ENCODE measurements at places on chromosomes 1 and 21. TPM values are rescaled to one million over a fixed set of nuclear protein-coding genes. Genes with fewer than 3 reads are reported as not detected.

DNA sequence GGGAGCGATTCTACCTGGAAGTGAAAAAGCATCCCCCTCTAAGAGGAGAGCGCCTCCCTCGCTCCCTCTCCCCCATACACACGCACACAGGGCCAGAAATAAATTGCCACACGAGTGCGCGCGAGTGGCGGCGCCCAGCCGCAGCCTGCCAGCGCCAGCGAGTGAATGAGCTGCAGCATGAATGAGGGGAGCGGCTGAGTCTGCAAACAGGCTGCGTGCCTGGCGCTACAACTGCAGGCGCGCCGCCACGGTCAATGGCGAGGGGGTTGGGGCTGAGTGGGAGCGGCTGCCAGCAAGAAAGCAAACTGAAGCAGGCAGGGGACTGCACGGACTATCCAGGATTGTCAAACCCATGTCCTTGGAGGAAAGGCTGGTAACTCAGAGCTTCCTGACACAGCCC lies 2.2 kb downstream of the CAMK1G start:
- DNase-seq: no peak

DNA sequence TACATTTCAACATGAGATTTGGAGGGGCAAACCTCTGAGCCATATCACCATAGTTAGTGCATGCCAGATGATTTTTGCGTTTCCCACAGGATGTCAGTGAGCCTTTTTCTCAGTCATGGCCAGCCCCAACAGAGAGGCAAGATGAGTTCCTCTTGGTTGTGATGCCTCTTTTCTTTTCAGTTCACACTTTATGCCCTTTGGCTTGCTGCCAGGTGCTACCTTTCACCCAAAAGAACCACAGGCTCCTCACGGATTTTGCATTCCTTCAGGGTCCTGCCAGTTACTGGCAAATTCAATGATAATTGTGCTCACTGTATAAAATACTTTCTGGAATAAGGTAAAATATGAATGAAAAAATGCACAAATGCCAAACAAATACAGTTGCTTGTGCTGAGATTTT lies 411.3 kb downstream of the KIF26B start:
- no peak for DNase-seq

DNA sequence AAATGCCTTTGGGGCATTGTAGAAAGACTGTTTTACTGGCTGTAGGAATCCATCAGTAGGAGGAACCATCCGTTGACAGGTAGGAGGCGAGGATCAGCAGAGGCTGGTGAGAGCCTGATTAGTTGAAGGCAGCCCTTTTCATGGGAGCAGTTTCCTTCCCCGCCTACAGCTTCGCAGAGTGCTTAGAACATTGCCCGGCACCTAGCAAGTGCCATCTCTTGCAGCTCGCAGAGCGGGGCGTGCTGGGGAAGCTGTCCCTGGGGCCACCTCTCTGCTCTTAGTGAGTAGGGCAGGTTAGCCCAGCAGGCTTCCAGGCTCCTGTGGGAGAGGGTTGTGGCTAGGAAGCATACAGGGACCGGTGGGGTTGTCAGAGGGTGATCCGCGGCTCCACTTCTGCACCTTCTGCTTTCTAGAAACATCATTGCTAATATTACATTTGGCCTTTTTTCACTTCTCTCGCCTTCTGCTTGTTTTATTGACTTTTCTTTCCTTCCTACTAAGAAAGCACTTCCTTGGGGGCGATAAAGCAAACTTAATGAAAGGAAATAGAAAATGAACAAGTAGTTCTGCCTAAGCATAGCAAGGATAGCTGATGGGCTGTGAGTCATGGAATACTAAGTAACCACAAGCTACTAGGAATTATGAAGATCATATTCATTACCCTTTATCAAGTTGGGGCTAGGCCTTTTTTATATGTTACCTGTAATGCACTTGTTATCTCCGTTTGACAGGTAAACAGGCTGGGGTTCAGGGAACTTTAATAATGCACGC lies 176.7 kb downstream of the GALNT2 start:
- no peak for DNase-seq

- DNase-seq: no peak
Measured at GRCh38 chr1:77977989-77978292, 931 bp downstream of the FUBP1 start.

- no peak for DNase-seq
Measured at GRCh38 chr1:184160236-184160635, 108.7 kb downstream of the TSEN15 start.

DNA sequence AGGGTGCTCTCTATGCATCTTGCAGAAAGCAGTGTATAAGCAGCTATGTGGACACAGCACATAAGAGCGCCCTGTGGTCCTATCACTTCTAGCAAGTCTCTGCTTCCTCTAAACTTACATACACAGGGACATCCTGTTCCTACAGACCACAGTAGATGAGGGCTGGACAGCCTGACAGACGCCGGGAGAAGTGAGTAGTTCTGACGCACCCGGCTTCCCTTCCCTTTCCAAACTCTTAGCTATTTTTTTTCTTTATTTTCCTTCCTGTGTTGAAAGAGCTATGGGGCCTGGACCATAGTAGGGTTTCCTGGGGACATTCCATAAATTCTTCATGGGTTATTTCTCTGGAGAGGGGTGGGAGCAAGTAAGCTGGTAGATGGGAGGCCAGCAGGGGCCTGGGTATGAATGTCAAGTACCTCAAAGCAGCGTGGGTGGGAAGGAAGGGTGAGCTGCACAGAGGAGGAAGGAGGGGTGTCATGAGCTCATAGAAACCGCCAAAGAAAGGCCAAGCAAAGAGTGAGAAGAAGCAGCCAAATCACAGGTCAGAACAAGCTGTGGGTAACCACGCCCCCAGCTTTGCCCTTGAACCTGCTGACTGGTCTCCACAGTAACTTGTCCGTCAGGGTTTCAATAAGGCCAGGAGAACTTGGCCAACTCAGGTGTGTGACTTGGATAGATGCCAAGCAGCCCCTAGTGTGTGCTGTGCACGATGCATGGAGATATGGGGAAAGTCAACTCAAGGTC lies 36.6 kb downstream of the PLXNA2 start:
- peak; percentile 88 for DNase-seq

DNA sequence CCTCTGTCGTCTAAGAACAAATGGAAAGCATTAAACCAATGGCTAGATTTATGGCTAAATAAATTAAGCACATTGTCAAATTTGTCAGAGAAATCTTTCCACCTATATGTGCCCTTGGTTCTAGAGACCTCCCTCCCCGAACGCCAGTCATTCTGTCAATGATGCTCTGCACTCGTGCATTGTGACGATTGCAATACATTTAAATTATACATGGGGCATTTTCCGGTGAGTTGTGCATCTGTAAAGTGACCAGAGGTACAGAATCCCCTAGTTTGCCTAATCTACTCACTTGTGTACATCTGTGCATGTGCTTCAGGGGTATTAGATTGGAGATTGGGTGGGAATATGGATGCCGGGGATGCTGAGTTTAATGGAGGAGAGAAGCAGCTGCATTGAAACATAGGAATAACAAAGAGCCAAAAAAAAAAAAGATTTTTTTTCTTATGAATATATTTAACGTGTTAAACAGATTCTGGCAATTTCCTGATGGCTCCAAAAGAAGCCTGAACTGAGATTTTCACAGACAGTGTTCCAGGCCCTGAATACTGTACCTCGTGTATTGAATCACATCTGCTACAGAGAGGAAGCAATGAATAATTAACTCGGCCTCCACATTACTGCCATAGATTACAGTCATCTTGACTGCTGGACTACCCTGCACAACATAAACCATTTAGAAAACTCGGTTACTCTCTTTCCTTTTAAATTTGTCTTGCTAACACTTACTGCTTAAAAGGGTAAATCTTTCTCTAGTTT lies 149.0 kb upstream of the C1orf87 start:
- DNase-seq: no peak

DNA sequence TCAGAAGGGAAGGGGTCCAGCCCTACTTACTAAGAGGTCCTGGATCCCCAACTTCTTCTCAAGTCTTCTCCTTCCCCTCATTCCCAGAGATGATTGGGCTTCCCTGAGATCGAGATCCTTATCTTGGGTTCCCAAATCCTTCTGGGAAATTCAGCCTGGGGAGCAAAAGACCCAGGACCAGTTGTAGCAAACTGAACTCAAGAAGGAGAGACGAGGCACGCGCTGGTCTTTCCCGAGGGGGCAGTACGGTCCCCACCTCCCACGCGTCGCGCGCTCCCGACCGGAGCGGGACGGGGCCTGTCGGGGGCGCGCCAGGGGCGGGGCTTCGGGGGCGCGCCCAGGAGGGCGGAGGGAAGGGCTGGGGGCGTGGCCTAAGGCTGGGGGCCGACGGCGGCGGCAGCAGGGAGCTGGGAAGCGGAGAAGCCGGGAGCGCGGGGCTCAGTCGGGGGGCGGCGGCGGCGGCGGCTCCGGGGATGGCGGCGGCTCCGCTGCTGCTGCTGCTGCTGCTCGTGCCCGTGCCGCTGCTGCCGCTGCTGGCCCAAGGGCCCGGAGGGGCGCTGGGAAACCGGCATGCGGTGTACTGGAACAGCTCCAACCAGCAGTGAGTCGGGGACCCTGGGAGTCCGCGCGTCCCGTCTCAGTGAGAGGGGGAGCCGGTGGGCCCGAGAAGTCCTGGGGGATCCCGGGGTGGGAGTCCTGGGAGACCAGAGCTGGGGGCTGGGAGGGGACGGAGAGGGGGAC lies at the start of gene EFNA3:
Gene EFNA3 (plus strand): TSS at position 369 of the 741 bp plus-strand sequence. CDS start 105 bp downstream, at position 474.
- no peak for DNase-seq

DNA sequence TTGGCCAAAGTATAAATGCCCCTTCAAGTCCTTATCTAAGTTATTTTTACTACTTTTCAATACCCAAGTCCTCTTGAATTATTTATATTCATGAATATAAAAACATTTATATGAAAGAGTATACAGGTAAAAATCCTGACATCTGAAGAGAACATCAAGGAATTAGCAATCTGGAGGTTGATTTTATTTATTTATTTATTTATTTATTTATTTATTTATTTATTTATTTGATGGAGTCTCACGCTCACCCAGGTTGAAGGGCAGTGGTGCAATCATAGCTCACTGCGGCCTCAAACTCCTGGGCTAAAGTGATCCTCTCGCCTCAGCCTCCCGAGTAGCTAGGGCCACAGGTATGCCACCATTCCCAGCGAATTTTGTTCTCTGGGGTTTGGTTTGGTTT lies 93.2 kb downstream of the ZZZ3 start:
- no peak for DNase-seq

DNA sequence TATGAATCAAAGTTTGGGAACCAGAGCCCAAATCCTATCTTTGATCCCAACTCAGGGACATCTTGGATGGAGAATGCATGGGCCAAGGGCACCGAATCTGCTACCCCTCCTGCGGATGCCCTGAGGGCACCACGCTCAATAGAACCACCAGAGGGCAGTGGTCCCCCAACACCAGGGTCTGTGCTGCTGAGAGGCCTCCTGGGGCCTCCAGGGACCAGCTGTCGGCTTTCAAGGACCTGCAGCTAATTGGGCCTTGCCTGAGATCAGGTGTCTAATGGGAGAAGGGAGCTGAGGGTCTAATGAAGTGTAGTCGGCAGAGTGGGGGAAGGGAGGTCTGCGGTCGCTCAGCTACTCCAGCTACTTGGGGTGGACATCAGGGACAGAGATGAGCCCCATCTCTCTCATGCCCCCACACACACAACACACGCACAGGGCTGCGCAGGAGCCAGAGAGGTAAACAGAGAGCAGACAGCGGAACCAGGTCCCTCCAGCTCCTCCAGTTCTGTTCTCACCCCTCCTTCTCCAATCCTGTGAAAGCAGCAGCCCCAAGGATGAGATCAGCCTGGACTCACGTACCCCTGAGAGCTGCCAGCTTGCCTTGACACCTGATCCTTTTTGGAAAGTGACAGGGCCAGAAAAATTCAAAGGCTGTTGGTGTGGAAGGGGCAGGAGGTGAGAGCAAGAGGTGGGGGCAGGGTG lies 34.9 kb upstream of the PPP1R15B start:
- peak; percentile 72 for DNase-seq

DNA sequence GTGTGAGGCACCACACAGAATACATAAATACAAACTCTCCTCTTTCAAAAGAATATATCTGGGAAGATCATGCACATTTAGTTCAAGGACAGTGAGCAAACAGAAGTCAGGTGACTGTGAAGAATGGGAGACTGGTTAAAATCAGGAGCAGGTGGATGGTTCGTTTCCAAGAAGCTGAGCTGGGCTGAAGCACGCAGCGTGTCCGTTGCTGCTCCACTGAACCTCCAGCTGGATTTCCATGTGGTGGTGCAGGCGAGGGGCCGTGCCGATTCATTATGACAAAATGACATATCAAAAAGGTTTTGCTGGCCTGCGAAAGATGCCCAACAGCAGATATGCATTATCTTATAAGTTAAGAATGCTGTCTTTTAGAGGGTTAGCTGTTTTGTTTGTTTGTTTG lies 66.0 kb downstream of the OLIG1 start:
- no peak for DNase-seq

- DNase-seq: no peak
Measured at GRCh38 chr21:28693476-28693875, 299.2 kb downstream of the LTN1 start.

- DNase-seq: no peak
Measured at GRCh38 chr1:109225711-109226445, 12.2 kb downstream of the SARS1 start.

DNA sequence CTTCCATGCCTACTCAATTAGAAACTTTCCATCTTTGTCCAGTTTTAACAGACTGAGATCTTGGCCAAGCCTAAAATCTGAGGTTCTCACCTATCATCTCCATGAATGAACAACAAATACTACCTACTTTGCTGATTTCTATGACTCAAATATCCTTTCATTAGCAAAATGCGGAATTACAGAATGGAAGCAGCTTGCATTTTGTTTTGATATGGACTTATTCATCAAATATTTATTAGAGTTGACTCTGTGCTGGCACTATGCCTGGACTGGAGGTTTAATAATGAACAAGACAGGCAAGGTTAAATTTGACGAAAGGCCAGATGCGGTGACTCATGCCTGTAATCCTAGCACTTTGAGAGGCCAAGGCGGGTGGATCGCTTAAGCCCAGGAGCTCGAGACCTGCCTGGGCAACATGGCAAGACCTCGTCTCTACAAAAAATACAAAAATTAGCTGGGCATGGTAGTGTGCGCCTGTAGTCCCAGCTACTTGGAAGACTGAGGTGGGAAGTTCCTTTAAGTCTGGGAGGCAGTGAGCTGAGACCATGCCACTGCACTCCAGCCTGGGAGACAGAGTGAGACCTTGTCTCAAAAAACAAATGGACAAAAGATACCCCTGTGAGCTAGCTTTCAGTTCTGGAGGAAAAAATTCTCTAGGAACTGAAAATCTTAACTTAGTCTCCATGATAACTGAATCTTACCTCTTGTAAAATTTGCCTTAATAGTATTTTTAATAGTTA lies 29.4 kb upstream of the SOD1 start:
- DNase-seq: peak; percentile 94

DNA sequence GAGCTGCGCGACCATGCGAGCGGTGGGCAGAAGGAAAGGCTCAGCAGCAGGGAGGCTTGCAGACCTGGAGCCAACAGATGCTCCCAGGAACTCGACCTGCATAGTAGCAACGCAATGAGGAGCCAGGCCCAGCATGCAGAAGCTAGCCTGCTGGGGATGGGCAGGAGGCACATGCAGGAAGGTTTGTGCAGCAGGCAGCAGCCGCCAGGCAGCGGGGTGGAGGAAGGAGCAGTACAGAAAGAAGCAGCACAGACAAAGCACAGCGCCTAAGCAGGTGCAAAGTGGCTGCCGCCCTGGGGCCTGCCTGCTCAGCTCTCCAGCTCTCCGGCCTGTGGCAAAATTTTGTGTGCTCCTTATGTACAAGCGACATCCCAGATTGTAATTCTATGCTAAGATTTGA lies 213.5 kb upstream of the MAP1LC3C start:
- no peak for DNase-seq

S100A9 gene
- 0.25 TPM for total RNA-seq

SMIM1 gene
- total RNA-seq: 0.51 TPM

PRR9 gene
- total RNA-seq: not detected

MX2 gene
- 0.51 TPM for total RNA-seq

OR2T11 gene
- not detected for total RNA-seq

MAP1LC3C gene
- total RNA-seq: not detected

HENMT1 gene
- total RNA-seq: 2.4 TPM

CD34 gene
- total RNA-seq: 19.8 TPM

LCK gene
- total RNA-seq: under 0.01 TPM

ELF3 gene
- total RNA-seq: under 0.01 TPM

SLC16A4 gene
- 0.25 TPM for total RNA-seq

All from dermis microvascular lymphatic vessel endothelial cell (primary cell).